ENCODE measurements at places on chromosomes 1 and 21.

GRCh38 chr1:42186152-42186551 is 21.6 kb upstream of the GUCA2A start:
- H3K27me3 ChIP-seq = no peaks in the 10 kb centered on the region
- H3K36me3 ChIP-seq = peaks cover 13% of the 10 kb centered on the region
- DNase-seq = no peak
- H3K4me3 ChIP-seq = no peak overlapping the region

- H3K27me3 ChIP-seq = no peaks in the 10 kb centered on the region
- H3K36me3 ChIP-seq = no peaks in the 10 kb centered on the region
- H3K27ac ChIP-seq = no peak overlapping the region
- DNase-seq = no peak
- H3K4me1 ChIP-seq = no peaks in the 10 kb centered on the region
- H3K4me3 ChIP-seq = no peak overlapping the region
Observed at GRCh38 chr21:19237608-19238007, 834.0 kb upstream of the TMPRSS15 start.

GRCh38 chr21:45292399-45293219 is 4.9 kb upstream of the POFUT2 start:
- DNase-seq = peak; percentile 69
- peak overlapping the region; percentile 66 for H3K27ac ChIP-seq
- peaks cover 18% of the 10 kb centered on the region for H3K4me1 ChIP-seq

GRCh38 chr1:46687093-46687659 is 15.5 kb downstream of the TEX38 start:
- no peak overlapping the region for H3K4me3 ChIP-seq
- no peaks in the 10 kb centered on the region for H3K4me1 ChIP-seq
- peak overlapping the region; percentile 46 for H3K27ac ChIP-seq
- H3K27me3 ChIP-seq = no peaks in the 10 kb centered on the region

- no peak for DNase-seq
- H3K27ac ChIP-seq = no peak overlapping the region
- H3K4me3 ChIP-seq = no peak overlapping the region
- no peaks in the 10 kb centered on the region for H3K27me3 ChIP-seq
Observed at GRCh38 chr1:182666706-182667105, 17.7 kb downstream of the RGS8 start.
